ENCODE measurements at places on chromosomes 4 and X. TPM values are rescaled to one million over a fixed set of nuclear protein-coding genes. Genes with fewer than 3 reads are reported as not detected.

The GSX2 gene
- not detected for total RNA-seq

GRCh38 chr4:155603360-155603891 lies 63.2 kb upstream of the GUCY1A1 start:
- DNase-seq: peak; percentile 32

DNA sequence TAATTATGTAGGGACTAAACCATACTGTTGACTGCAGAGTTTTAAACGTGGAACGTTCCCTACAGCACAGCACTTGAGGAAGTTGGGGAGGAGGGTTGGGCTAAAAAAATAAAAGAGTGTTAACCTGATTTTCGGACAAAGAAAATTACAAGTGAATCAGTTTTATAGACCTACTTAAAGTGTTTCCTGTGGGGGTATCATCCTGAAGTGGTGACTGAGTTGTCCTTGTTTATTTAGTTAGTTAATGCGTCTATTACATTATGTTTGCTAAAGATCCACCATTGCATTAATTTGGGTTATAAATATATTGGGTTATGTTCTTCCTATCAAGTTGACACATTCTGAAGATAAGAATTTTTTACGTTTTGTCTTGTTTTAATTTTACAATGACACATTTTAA lies 14.7 kb downstream of the UNC5C start:
- DNase-seq: no peak

The SLC39A8 gene
- 45.6 TPM for total RNA-seq

GRCh38 chr4:42615131-42615763 lies 41.7 kb downstream of the ATP8A1 start:
- DNase-seq: no peak

DNA sequence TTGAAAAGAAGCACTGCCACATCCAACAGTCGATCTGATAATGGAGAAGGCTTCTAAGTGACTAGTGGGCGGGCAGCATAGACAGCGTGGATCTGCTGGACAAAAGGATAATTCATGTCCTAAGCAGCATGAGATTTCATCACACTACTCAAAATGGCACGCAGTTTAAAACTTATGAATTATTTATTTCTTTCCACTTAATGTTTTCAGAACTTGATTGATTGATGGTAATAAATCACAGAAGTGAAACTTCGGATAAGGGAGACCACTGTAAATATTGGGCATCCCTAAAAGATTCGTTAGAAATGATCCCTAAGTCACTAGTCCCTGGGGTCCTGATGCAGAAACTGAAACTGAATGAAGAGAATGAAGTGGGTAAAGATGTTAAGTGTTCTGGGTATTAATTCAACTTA lies 93.0 kb upstream of the ANK2 start:
- no peak for DNase-seq

DNA sequence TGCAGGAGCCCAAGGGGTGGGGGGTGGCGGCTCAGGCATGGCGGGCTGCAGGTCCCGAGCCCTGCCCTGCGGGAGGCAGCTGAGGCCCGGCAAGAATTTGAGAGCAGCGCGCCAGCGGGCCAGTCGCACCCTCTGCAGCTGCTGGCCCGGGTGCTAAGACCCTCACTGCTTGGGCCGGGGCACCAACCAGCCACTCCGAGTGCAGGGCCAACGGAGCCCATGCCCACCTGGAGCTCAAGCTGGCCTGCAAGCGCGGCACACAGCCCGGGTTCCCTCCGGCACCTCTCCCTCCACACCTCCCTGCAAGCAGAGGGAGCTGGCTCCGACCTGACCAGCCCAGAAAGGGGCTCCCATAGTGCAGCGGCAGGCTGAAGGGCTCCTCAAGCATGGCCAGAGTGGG lies 758.2 kb upstream of the INTU start:
- DNase-seq: no peak

- DNase-seq: no peak
Measured at GRCh38 chr4:184293552-184293951, 75.9 kb upstream of the ENPP6 start.

DNA sequence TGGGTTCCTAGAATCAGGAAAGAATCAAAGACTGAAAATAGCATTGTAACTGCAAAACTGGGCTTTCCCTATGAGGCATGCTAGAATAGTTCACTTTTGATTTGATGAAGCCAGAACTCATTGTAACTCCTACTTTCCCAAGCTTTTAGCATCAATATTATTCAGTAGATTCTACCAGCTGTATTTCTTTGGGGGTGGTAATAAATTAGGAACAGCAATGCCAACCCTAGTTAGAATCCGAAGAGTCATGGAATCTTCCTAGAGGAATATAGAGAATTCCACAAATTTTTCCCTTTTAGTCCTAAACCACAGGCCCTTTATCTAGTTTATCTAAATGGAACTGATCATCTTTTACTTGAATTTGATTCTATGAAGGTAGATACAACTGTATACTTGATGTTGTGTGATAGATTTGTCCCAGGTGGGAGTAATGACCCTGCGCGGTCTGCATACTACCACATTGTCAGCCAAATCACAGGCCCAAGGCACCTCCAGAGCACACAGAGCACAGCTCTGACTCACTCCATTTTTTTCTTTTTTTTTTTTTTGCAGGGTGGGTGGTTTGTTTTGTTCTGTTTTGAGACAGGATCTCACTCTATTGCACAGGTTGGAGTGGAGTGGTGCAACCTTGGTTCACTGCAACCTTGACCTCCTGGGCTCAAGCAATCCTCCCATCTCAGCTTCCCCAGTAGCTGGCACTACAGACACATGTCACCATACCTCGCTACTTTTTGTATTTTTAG lies 66.6 kb downstream of the EDNRA start:
- DNase-seq: peak; percentile 74

GRCh38 chr4:118775405-118775804 lies 60.5 kb downstream of the SEC24D start:
- DNase-seq: no peak

GRCh38 chr4:32841217-32841616 lies 2121.0 kb downstream of the PCDH7 start:
- DNase-seq: no peak

The IGSF1 gene
- total RNA-seq: 0.47 TPM

DNA sequence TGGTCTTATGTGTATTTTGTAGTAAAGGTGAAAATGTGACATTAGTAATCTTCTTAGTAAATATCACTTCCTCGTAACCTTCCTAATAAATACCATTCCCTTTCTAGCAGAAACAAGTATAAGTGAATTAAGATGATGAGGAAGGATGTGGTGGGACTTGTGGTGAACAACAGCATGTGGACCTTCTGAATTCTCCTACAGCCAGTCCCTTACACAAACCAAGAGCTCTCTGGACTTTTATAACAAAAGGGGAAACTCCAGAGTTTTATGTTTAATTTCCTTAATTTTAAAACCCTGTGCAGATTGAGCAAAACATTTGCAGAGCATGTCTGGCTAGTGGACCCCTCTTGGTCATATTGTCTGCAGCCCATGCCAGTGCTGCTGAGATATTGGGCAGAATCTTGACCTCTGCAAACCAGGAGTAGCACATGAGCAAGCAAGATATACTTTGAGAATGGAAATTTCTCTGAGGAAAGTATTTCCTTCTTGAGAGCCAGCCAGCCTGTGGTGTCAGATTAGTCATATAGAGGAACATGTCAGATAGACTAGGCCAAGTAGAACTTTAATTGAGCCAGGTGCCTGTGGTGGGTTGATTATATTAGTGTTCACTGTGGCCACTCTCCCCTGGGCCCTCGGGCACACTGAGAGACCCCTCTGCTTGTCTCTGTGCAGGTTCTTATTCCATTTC lies 328.2 kb downstream of the DKK2 start:
- DNase-seq: peak; percentile 56

DNA sequence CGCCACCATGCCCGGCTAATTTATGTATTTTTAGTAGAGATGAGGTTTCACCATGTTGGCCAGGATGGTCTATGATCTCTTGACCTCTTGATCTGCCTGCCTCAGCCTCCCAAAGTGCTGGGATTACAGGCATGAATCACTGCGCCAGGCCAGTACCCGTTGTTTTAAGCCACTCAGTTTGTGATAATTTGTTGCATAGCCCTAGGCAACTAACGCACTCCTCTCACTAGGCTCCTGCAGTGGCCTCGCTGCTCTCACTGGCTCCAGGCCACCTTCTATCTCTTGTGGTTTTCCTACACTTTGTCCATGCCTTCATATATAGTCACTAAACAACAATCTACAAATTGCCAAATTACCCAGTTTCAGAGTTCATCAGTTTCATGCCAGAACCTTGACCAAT lies 58.1 kb downstream of the DCHS2 start:
- DNase-seq: no peak

- no peak for DNase-seq
Measured at GRCh38 chr4:98838531-98838930, 90.4 kb downstream of the EIF4E start.

GRCh38 chr4:16116019-16116418 lies 32.2 kb upstream of the PROM1 start:
- no peak for DNase-seq

Data from HT1080 (cell line).